ENCODE measurements at places on chromosomes 5 and 9.

DNA sequence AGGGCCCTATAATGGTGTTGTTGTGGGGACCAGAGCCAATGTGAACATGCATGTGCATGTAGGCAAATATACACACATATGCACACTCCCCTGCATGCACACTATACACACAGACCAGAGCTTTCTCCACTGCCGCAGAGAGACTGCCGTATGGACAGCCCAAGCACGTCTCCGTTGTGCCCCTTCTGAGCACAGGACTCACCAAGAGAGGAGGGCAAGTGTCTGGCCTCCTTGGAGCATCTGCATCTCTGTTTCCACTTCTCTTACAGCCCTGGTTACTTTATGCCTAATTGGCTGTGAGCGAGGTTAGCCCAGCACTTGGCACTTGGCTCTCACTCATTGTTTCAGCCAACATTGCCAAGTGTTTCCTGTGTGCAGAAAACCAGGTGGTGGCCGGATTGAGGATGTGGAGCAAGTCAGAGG is 30.4 kb downstream of the CSF2 start:
- no peak for DNase-seq

GRCh38 chr9:86687788-86688187 is 259.5 kb downstream of the GAS1 start:
- no peak for DNase-seq

- no peak for DNase-seq
Observed at GRCh38 chr5:152171888-152172287, 233.2 kb downstream of the NMUR2 start.

DNA sequence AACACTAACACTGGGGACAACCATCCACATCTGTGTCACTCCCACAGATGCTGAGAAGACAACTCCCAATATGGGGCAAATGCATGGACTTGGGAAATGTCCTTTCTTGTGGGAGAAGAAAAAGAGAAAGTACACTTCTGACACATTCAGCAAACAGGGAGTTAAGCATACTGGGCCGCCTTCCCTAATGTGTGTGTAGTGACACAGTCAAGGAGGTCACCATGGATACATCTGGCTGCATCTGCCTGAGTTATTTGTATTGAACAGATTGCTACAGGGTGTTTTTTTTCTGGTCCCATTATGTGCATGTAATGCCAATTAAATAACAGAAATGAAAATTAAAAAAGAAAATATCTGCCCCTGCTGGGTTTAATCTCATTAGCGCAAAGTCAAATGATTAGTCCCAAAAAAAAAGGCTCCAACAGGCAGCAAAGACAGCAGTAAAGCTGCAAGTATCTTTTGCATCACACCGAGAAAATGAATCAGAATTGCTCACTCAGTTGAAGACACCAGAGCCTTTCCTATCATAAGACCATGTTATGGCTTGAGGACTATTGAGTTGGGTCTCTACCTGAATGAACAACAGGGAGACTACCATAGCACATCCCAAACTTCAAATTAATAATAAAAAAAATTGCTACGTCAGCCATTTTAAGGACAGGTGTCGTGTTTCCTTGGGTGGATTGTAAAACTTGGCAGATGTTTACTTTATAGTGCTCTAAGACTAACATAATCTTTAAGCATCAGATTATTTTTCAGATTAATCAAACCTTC is 395.9 kb downstream of the DTWD2 start:
- DNase-seq: no peak

All from posterior vena cava (tissue), 2 donors.